ENCODE measurements at places on chromosomes 7 and 10. TPM values are rescaled to one million over a fixed set of nuclear protein-coding genes. Genes with fewer than 3 reads are reported as not detected.

SLC18A3 gene
- total RNA-seq = not detected

COL26A1 gene
- total RNA-seq = not detected

LLCFC1 gene
- total RNA-seq = not detected

PRPS1L1 gene
- total RNA-seq = not detected

- no peak for DNase-seq
- no peak overlapping the region for H3K27ac ChIP-seq
- H3K4me1 ChIP-seq = no peaks in the 10 kb centered on the region
- H3K4me3 ChIP-seq = no peak overlapping the region
- no peaks in the 10 kb centered on the region for H3K27me3 ChIP-seq
Measured at GRCh38 chr7:96174812-96175211, 147.1 kb downstream of the SLC25A13 start.

DNA sequence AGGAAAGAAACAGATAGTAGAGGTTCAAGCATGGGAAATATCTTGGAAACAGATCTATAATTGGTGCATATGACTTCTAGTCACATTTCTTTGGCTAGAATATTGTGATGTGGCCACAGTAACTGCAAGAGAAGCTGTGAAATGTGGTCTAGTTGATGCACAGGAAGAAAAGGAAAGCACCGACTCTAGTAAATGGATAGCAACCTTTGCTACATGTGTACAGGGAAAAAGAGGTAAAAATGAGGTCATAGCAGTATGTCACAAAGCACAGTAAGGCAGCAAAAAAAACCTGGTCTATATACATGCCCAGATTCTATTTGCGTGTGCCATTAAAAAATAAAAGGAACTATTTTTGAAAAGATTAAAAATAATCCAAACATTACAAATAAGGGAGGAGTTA lies 102.6 kb upstream of the LRRN3 start:
- no peaks in the 10 kb centered on the region for H3K27me3 ChIP-seq
- H3K36me3 ChIP-seq = peaks cover 3% of the 10 kb centered on the region
- no peak overlapping the region for H3K27ac ChIP-seq
- peaks cover 15% of the 10 kb centered on the region for H3K4me1 ChIP-seq
- no peak for DNase-seq

GRCh38 chr7:50463035-50463434 lies 12.9 kb upstream of the FIGNL1 start:
- no peaks in the 10 kb centered on the region for H3K36me3 ChIP-seq
- H3K4me1 ChIP-seq = peaks cover 8% of the 10 kb centered on the region
- no peak overlapping the region for H3K4me3 ChIP-seq
- H3K27me3 ChIP-seq = peaks cover 16% of the 10 kb centered on the region

- DNase-seq = no peak
- no peaks in the 10 kb centered on the region for H3K4me1 ChIP-seq
- peaks cover 5% of the 10 kb centered on the region for H3K27me3 ChIP-seq
- no peak overlapping the region for H3K27ac ChIP-seq
- H3K36me3 ChIP-seq = no peaks in the 10 kb centered on the region
- H3K4me3 ChIP-seq = no peak overlapping the region
Measured at GRCh38 chr10:21452203-21452602, 73.3 kb downstream of the SKIDA1 start.

DNA sequence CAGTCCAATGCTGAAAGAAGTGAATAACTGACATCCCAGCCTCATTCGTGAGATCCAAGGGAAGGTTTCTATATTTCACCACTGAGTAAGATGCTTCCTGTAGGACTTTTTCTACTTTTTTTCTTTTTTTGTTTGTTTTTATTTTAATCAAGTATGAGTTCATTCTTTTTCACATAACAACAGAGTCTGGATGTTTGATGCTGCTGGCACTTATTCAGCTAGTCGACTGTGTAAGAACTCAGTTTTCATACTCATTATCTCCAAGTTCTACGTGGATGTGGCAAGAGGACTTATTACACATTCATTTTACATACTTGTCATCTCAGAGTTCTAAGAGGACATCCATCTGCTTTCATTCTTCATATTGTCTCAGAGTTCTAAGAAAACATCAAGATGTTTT lies 86.9 kb downstream of the CPXM2 start:
- H3K4me1 ChIP-seq = peaks cover 2% of the 10 kb centered on the region
- H3K27ac ChIP-seq = no peak overlapping the region
- H3K27me3 ChIP-seq = peaks cover 25% of the 10 kb centered on the region
- no peak overlapping the region for H3K4me3 ChIP-seq
- no peak for DNase-seq

- H3K36me3 ChIP-seq = no peaks in the 10 kb centered on the region
- DNase-seq = no peak
- no peaks in the 10 kb centered on the region for H3K27me3 ChIP-seq
- H3K4me3 ChIP-seq = no peak overlapping the region
Measured at GRCh38 chr10:66723608-66724400, 202.0 kb upstream of the LRRTM3 start.

DNA sequence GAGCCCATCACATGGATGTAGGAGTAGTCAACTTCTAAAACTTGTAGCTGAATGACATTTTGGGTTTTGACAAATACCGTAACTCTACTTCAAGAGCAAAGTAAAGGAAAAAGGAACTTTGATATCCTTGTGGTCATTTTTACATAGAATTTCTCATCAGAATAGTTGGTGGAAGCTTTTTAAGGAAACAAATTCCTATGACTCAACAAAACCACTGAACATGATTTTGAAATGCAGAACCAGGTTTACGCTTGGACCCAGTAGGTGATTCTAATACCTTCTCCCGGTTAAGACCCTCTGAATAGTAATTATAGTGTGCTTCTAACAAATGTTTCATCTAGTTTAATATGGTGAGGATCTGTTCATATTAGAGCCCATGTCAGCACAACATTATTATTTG lies 307.8 kb downstream of the GPR37 start:
- H3K27me3 ChIP-seq = no peaks in the 10 kb centered on the region
- H3K36me3 ChIP-seq = no peaks in the 10 kb centered on the region
- no peak overlapping the region for H3K4me3 ChIP-seq

DNA sequence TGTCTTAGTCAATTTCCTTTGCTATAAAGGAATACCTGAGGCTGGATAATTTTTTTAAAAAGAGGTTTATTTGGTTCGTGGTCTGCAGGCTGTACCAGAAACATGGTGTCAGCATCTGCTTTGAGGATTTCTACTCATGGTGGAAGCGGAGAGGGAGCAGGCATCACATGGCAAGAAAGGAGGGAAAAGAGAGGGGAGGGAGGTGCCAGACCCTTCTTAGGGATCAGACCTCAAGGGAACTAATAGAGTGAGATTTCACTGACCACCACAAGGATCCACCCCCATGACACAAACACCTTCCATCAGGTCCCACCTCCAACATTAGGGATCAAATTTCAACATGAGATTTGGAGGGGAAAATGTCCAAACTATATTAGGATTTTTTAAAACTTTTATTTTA lies 27.0 kb upstream of the AKR1B10 start:
- no peaks in the 10 kb centered on the region for H3K36me3 ChIP-seq
- H3K27me3 ChIP-seq = peaks cover 21% of the 10 kb centered on the region
- no peak for DNase-seq
- H3K4me1 ChIP-seq = no peaks in the 10 kb centered on the region
- no peak overlapping the region for H3K27ac ChIP-seq
- H3K4me3 ChIP-seq = no peak overlapping the region

GRCh38 chr10:123404357-123404756 lies 250.2 kb downstream of the BUB3 start:
- H3K4me3 ChIP-seq = no peak overlapping the region
- H3K27me3 ChIP-seq = no peaks in the 10 kb centered on the region
- no peak for DNase-seq
- H3K36me3 ChIP-seq = no peaks in the 10 kb centered on the region
- no peak overlapping the region for H3K27ac ChIP-seq

GRCh38 chr10:4254101-4254994 lies 469.3 kb upstream of the KLF6 start:
- no peak overlapping the region for H3K27ac ChIP-seq
- no peaks in the 10 kb centered on the region for H3K27me3 ChIP-seq
- no peak for DNase-seq
- H3K36me3 ChIP-seq = no peaks in the 10 kb centered on the region
- H3K4me3 ChIP-seq = no peak overlapping the region
- peaks cover 9% of the 10 kb centered on the region for H3K4me1 ChIP-seq

Measured in activated CD4-positive, alpha-beta T cell treated with anti-CD3 and anti-CD28 coated beads, Interleukin-2, amount 10 ng/mL, durations not matched to agents 24 days and 14 days (primary cell).